ENCODE measurements at places on chromosomes 4 and X.

GRCh38 chr4:19924761-19925160 lies 326.9 kb upstream of the SLIT2 start:
- DNase-seq: no peak

GRCh38 chr4:107500551-107500950 lies 219.5 kb downstream of the PAPSS1 start:
- DNase-seq: no peak

DNA sequence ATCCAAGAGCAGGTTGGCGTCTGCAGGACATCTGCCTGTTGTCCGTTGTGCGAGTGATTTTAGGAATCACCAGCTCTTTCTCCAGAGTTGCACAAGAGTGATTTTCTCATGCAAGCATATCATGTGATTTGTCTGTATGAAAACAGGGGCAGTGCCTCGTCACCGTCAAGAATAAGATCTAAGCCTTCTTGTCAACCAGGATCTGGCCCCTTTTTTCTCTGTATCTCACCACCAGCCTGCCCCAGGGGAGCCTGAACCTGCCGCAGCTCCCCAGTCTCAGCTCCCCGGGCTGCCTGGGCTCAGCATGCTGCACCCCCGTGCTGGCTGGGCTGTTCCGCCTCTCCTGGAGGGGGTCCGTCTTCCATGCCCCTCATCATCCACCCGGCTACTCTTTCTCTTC lies 90.5 kb downstream of the STOX2 start:
- DNase-seq: no peak

- DNase-seq: no peak
Measured at GRCh38 chrX:106951230-106951629, 31.0 kb downstream of the CLDN2 start.

DNA sequence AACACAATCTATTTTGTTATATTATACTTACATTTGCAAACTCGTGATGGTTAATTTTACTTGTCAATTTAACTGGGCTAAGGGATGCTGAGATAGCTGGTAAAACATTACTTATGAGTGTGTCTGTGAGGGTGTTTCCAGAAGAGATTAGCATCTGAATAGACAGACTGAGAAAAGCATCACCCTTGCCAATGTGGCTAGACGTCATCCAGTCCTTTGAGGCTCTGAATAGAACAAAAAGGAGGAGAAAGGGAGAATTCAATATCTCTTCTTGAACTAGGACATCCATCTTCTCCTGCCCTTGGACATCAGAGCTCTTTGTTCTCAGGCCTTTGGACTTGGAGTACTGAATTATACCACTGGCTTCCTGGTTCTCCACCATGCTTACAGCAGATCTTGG lies 154.6 kb downstream of the EPHA5 start:
- no peak for DNase-seq

DNA sequence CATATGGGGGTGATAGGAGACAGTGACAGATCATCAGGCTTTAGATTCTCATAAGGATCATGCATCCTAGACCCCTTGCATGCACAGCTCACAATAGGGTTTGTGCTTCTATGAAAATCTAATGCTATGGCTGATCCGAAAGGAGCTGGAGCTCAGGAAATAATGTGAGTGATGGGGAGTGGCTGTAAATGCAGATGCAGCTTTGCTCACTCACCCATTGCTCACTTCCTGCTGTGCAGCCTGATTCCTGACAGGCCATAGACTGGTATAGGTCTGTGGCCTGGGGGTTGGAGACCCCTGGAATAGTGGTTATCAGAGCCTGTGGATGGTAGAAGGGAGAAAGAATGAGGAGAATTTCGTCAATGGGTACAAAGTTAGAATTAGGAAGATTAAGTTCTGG lies 2751.1 kb downstream of the ARAP2 start:
- DNase-seq: no peak
